ENCODE measurements at places on chromosomes 13 and 19.

GRCh38 chr13:111900390-111901131, 166.4 kb upstream of the SOX1 start:
- no peak for DNase-seq

DNA sequence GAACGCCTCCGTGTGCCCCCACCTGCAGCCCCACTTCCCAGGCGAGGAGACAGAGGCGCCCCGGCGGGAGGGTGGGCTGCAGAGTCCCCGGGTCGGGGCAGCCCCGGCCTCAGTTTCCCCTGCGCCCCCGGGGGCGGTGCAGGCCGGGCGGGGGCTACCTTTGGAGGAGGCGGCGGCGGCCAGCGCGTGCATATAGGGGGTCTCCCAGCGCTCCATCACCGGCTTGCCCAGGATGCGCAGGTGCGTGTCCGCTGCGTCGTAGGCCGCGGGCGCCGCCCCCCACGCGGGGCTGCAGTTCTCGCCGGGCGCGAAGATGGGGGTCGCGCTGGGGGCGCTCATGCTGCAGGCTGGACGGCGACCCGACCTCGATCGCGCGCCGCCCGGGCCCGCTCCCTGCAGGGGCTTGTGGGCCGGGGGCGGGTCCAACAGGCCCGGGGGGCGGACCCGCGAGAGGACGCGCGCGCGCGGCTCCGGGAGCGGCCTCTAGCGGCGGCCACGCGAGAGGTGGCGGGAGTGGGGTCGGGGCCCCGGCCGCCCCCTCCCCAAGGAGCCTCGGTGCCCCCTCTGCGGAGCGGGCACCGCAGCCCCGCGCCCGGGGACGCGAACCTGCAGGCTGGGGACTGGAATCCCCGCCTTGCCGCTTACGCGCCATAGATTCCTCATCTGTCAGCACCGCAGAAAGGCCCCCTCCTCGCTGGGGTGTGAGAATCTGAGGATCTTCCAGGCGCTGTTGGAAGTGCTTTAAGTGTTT, at the start of gene GAMT:
TSS of gene GAMT (minus strand) at position 405 of the 751 bp plus-strand sequence. CDS start at position 339, 66 bp downstream.
- DNase-seq = no peak

DNA sequence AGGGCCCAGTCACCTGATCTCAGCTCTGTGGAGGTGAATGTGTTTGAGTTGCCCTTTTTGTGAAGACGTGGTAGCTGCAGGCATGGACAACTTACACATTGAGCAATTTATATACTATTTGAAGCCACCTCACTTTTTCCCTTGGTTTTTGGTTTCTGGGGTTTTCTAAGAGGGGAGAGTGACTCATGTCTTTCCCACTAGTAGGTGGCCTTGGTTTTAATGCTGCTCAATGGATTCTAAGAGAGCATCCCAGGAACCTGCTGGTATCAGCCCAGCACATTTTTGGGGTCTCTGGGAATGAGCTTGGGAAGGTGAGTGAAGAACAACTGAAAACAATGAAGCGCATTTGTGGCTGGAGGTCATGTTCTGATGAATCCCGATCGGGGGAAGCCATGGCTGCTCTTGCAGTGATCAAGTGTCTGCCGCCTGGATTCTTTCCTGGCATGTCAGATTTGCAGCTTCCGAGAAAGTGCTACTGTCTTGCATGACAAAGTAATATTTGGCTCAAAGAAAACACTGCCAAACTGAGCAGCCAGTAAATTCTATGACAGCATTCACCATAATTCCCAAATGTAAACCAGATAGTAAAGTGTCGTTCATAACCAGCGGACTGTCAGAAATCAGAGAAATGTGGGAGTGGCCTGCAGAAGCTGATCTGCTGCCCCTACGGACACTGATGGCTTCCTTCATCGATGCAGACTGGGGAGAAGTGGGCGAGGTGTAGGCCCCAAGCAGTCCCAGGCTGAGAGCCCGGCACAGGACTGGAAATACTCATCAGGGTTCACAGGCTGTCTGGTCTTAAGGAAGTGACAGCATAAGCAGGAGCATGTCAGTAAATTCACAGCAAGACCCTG, 98.7 kb downstream of the COL4A2 start:
- no peak for DNase-seq

DNA sequence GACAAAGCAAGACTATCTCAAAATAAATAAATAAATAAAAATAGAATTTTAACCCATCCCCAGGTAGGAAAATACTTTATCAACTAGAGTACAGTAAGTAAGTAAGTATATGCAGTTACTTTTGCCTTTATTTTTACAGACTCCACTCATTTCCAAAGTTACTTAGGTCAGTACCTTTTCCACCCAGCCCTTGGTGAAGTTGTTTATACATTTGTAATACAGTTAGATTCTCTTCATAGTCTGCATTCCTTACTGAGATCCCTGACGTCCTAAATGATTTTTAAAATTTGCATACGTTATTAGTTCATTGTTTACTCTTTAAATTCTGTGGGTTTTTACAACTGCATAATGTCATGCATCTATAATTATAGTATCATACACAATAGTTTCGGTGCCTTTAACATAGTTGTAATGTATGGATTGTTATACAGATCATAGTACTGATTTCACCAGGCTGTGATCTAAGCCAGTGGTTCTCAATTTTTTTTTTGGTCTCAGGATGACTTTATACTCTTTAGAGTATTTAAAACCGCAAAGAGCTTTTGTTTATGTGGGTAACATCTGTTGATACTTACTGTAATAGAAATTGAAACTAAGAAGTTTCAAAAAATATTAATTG, 10.4 kb downstream of the SETDB2 start:
- no peak for DNase-seq

DNA sequence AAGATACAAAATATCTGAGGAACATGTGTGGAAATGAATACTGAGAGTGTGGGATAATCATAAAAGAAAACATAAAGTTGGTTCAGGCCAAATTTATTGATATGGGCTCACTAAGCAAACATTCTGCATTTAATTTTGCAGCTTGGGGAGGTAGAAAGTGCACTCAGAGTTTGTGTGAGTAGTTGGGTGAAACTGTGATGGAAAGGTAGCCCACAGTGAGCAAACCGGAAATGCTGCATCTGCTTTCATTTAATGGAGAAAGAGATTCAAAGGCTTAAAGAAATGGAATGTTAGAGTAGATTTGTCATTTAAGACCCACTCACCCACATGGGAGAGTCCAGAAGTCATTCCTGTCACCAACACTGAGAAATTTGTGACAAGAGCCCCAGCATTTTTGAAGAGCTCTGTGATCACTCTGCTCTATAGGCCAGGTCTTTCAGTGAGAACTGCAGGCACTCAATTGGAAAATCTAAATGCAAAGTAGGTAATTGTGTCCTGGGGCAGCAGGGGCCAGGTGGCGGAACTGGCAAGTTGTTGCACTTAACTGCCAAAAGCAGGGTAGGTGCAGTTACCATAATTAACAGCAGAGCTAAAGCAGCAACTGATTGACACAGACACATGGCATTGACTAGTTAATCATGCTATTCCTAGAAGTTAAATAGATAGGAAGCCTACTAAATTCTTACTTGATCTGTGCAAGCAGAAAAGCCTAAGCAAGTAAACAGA, 1228.3 kb upstream of the PCDH20 start:
- DNase-seq = no peak

DNA sequence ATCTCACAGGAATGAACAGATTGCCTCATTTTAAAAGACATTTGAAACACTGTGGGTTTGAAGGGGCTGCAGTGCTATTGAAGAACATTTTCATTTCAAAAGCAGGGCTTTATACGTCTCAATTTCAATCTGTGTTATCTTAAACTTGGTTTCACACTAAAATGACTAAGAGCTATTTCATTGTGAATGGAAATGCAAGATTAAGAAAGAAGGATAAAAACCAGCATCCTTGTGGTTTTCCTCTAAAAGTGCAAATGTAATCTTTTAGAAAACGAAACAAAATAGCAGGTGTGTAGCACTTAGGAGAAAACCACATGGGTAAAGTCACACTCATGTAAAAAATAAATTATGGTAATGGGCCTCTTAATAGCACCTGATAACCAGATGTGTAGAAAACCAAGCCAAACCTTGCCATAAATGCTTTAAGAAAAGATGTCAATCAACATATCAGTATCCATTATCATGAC, 397.7 kb downstream of the GPC6 start:
- DNase-seq = no peak

DNA sequence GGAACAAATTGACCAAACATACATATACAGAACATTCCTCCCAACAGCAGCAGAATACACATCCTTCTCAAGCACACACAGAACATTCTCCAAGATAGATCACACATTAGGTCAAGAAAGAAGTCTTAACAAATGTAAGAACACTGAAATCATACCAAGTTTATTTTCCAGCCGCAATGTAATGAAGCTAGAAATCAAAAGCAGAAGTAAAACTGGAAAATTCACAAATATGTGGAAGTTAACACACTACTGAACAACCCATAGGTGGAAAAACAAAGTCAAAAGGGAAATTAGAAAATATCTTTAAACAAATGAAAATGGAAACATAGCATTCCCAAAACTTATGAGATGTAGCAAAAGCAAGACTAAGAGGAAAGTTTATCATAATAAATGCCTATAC, 692.6 kb downstream of the DIAPH3 start:
- DNase-seq = no peak

DNA sequence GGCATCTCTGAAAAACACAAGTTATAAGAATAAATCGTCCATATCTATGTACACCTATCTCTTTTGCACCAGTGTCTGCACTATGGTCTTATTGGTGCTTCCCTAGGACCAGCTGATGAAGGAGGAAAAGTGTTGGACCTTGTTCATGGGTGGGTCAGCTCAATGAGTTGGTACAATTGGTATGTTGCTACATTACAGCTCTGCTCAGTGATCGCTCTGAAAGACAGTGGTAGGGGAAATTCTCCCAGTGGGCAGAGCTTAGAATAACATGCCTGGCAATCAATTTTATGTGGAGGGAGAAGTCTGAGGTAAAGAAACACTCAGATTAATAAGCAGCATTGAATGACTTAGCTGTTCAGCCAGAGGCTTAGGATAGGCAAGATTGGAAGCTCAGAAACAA, 138.7 kb upstream of the KL start:
- DNase-seq = no peak

- peak; percentile 80 for DNase-seq
These were observed 3.9 kb upstream of the IL12RB1 start for GRCh38 chr19:18090545-18091216.

- DNase-seq = no peak
These were observed 233.4 kb downstream of the B3GLCT start for GRCh38 chr13:31433207-31433606.

DNA sequence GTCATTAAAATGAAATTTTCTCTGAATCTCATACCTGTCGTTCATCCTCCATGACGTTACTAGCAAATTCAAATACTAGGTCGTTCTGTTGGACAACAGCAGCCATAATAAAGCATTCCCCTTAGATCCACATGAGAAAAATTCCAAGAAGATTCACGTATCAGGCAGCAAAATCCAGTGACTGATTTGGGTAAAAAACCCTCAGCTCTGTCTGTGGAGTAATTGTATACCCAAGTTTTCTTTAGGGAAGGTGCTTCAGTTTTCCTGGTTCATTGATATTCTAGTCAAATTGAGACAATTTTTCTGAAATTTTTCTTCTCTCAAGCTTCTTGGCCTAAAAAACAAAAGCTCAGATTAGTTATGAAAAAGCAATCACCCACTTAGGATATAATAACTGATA, 37.2 kb downstream of the ELF1 start:
- DNase-seq = no peak

DNA sequence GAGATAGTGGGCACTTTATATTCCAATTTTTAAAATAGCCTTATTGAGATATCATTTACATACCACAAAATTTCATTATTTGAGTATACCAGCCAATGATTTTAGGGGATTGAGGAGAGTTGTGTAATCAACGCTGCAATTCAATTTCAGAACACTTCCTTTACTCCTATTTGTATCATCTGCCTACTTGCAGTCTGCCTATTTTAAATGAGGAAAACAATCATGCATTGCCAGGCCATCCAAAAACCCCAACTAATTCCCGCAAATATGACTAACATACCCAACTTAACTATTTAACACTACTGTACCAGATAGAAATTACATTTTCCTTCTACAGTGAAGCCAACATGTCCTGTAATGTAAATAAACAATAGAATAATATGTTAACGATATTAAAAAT, 26.7 kb downstream of the CAB39L start:
- DNase-seq = no peak

- no peak for DNase-seq
These were observed 48.7 kb upstream of the ZNF835 start for GRCh38 chr19:56720281-56720680.

GRCh38 chr19:10293637-10294367, 4.0 kb downstream of the ICAM5 start:
- DNase-seq = no peak

GRCh38 chr13:20475927-20476691, 49.5 kb downstream of the CRYL1 start:
- peak; percentile 81 for DNase-seq

Measured in cardiac septum (tissue), 1 donor.